ENCODE measurements at places on chromosomes 5 and 9. TPM values are rescaled to one million over a fixed set of nuclear protein-coding genes. Genes with fewer than 3 reads are reported as not detected.

DNA sequence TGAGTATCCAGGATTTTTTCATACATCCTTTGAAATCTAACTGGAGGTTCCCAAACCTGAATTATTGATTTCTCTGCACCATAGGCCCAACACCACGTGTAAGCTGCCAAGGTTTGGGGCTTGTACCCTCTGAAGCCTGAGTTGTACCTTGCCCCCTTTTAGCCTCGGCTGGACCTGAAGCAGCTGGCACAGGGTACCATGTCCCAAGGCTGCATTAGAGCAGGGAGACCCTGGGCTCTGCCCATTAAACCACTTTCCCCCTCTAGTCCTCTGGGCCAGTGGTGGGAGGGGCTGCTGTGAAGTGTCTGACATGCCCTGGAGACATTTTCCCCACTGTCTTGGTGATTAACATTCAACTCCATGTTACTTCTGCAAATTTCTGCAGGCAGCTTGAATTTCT, 532.9 kb upstream of the NUDT12 start:
- DNase-seq, result no peak

Gene EHMT1
- 57.6 TPM for total RNA-seq

- DNase-seq, result no peak
Observed at GRCh38 chr9:17453751-17454150, 125.1 kb upstream of the SH3GL2 start.

- DNase-seq, result no peak
Observed at GRCh38 chr5:170552621-170553115, 48.8 kb downstream of the KCNIP1 start.

Gene EPB41L4B
- 38.0 TPM for total RNA-seq

Gene MLANA
- total RNA-seq, result not detected

Gene KCNMB1
- 0.19 TPM for total RNA-seq

Gene SPATA31C1
- total RNA-seq, result not detected

GRCh38 chr9:129336130-129336528, 158.1 kb upstream of the IER5L start:
- no peak for DNase-seq

DNA sequence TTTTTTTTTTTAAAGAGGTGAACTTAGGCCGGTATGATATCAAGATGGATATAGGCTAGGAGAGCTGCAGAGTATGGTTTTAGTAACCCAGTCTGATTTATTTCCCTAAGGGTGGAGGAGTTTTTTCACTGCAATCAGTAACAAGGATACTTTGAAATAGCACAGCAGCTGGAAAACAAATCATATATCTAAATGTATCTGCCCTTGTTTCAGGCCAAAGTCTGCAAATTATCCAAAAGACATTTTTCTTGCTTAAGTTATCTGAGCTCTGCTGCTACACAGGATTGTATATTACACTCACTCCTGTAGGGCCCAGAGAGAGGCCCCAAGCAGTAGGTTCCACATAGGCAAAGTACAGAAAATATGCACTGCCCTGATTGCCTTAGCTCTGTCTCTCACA, 222.4 kb downstream of the NTRK2 start:
- no peak for DNase-seq

GRCh38 chr9:69324549-69325401, at the start of gene ENTREP1:
Gene ENTREP1, plus strand, starts transcription at chr9:69325215. Its CDS starts 95 bp downstream, at chr9:69325310.
- DNase-seq, result no peak

- no peak for DNase-seq
Observed at GRCh38 chr9:95103871-95104580, 213.5 kb downstream of the FANCC start.

Gene ARL14EPL
- total RNA-seq, result not detected

GRCh38 chr5:176646707-176647029, 616 bp upstream of the TSPAN17 start:
- DNase-seq, result no peak

Gene PKN3
- total RNA-seq, result 5.9 TPM

Gene F2RL2
- total RNA-seq, result 0.28 TPM

Gene SPATA31E1
- total RNA-seq, result not detected

GRCh38 chr9:21995666-21996398, 1.2 kb downstream of the CDKN2B-AS1 start:
- DNase-seq, result no peak

All from omental fat pad (tissue), 4 donors.